Urinary bladder (tissue), 4 donors: ENCODE measurements at places on chromosomes 2 and 18. TPM values are rescaled to one million over a fixed set of nuclear protein-coding genes. Genes with fewer than 3 reads are reported as not detected.

GRCh38 chr18:4450065-4450658, 4.9 kb downstream of the DLGAP1 start:
- no peak for DNase-seq

- peak; percentile 4 for DNase-seq
These were observed 2109.8 kb upstream of the CELF4 start for GRCh38 chr18:39675368-39675767.

DNA sequence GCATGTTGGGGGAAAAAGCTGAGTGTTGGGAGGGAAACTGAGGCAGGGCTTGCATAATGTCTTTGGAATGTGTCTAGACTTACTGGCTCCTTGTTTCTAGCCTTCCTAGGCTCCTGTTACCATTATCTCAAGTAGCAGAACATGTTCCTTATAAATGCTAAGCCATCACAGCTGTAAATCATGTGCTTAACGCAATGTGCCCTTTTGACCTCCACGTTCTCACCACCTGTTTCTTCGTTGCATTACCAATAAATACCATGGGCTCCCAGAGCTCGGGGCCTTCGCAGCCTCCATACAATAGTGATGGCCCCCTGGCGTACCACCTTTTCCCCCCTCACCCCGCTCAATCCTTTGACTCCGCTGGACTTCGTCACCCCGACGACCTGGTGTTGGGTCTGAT, 54.0 kb upstream of the CWC22 start:
- DNase-seq: no peak

DNA sequence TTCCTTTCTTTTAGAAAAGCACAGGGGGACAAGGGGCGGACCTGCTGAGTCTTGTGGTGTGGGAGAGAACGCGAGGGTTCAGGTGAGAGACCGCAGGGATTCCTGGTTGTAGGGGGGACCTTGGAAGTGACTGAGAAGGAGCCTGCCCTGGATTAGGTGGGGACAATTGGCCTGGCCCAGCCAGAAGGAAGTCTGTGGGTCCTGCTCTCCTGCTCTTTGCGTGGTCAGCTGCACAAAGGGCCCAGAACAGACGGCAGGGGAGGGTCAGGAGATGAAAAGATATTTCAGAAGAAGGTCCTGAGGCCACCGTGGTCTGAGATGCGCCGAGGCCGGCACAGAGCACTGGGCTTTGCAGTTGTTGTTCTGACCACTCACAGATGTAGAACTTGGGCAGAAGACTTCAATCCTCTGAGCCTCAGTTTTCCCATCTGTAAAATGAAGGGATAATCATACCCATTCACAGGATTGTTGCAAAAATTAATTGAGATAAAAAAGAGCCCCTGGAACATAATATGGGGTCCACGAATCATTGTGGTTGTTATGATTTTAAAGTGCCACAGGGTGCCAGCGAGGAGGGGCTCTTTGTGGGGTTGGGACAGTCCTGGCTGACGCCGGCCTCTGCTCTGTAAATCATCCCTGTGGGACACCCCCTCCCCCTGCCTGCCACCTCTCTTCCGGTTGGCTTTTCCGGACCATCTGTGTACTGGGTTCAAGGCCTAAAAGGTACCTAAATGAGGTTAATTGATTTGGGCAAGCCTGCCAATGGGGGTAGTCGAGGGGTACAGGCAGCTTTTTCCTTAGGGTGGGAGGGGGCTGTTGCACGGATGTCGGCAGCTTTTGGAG, 1.8 kb downstream of the LPIN1 start:
- no peak for DNase-seq

DNA sequence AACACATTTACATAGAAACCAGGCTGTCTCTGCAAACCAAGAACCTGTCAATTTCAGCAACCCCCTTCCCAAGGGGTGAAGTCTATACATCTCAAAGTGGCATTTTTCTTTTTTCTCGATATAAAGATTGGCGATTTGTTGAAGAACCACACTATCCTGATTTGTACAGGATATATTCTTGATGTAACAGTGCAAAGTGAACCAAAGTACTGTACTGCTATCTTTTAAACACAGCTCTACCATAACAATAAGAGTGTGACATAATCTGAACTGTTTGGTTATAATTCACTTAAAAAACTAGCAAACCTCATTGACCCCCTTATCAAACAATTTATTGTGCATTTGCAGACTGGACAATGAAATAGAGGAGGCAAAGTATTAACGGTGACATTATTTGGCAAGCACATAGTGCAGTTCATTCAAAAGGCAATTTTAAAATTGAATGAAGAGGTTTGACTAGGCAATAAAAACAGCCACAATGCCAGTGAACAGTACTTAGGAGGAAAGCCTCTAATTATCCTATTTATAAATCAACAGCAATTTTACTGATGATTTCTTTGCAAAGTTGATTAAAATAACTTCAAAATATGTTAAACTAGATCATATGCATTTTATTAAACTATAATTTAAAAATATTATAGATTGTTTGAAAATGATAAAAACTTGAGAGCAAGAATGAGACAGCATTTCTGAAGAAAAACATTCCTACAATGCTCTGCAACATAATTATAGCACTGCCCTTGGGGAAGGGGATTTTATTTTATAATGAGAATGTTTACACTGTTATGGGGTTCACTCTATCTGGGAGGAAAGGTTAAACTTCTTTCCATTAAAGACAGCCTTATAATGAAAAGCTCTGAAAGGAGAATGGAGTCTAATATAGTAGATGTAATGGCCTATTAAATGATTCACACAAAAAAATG, 440.9 kb downstream of the ZEB2 start:
- DNase-seq: peak; percentile 43

GRCh38 chr18:35029103-35029502, 12.1 kb upstream of the MAPRE2 start:
- DNase-seq: no peak

DNA sequence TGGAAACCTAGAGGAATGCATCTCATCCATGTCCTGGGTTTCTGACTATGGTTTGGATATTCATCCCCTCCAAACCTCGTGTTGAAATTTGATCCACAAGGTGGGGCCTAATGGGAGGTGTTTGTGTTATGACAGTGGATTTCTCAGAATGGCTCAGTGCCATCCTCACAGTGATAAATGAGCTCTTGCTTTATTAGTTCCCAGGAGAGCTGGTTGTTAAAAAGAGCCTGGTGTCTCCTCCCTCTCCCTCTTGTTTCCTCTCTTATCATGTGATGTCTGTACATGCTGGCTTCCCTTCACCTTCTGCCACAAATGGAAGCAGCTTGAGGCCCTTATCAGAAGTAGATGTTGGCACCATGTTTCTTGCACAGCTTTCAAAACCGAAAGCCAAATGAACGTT, 424.3 kb downstream of the DCC start:
- no peak for DNase-seq

DNA sequence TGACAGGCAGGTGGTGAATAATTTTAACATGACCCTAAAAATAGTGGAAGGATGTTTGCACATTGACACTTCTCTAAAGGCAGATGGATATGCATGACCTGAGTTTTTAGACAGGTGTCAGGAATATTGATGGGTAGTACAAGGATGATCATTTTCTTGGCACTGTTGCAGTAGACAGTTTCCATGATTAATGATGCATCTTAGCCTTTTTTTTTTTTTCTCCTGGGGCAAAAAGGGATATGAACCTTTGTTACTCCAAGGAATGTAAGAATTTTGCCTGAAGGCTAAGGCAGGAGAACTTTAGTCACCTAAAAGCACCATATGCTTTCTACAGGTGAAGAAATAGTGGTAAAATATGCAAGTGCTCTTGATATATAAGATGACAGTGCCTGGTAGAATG, 136.3 kb upstream of the CAVIN2 start:
- no peak for DNase-seq

- DNase-seq: no peak
These were observed 78.0 kb downstream of the HNMT start for GRCh38 chr2:138042311-138042710.

- DNase-seq: no peak
These were observed 15.8 kb downstream of the KYNU start for GRCh38 chr2:142893241-142893640.

- no peak for DNase-seq
These were observed 108.1 kb downstream of the CTIF start for GRCh38 chr18:48646976-48647375.

DNA sequence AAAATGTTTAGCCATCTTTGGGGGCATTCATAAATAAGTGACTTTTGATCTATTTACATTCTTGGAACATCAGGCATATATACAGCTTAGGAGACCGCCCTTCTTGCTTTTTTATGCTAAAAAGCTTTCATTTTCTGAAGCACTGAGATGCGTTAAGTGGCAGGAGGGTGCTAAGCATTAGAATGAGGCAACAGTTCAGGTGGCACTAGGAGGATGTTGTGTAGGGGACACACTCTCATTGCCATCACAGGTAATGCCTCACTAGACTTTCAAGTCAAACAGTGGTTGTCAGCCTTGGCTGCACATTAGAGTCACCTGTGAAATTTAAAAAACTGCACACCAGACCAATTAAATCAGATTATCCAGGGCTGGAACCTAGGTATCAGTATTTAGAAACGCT, 39.1 kb downstream of the EHBP1 start:
- DNase-seq: no peak

GRCh38 chr2:64228918-64229317, 84.7 kb upstream of the PELI1 start:
- no peak for DNase-seq

GRCh38 chr2:231743376-231744116, 35.2 kb downstream of the PTMA start:
- DNase-seq: no peak

GRCh38 chr18:24054130-24054529, 39.6 kb downstream of the TTC39C start:
- no peak for DNase-seq

DNA sequence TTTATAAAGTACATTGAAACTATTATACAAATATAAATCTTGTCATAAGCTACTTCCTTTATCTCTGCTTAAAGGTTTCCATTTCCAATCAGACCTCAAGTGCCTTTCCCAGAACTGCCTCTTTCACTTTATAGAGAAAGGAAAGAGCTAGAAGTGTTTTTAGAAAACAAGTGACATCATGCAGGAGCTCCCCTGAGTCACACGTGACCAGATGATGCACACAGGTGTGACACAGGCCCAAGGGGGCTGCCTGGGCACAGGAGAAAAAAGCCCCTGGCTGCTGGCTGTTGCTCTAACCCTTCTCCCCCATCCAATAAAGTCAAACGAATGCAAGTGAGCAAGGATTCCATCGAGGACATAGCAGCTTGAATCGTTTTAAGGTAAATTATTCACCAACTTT, 21.4 kb upstream of the SH3BP4 start:
- DNase-seq: no peak

COL4A3 gene
- 0.74 TPM for total RNA-seq

CAPN14 gene
- total RNA-seq: 0.42 TPM

VRK2 gene
- total RNA-seq: 23.6 TPM

DLX1 gene
- 0.21 TPM for total RNA-seq

NAGK gene
- 41.8 TPM for total RNA-seq

ZBTB7C gene
- 8.6 TPM for total RNA-seq

COL5A2 gene
- 964 TPM for total RNA-seq

CPO gene
- total RNA-seq: 0.53 TPM

MC2R gene
- total RNA-seq: not detected
